Activated CD4-positive, alpha-beta memory T cell treated with anti-CD3 and anti-CD28 coated beads, Interleukin-2, amount 10 ng/mL, durations not matched to agents 7 days and 5 days (primary cell): ENCODE measurements at places on chromosomes 6 and 20. TPM values are rescaled to one million over a fixed set of nuclear protein-coding genes. Genes with fewer than 3 reads are reported as not detected.
A peak's percentile ranks its signal among the peaks of the same experiment; 100 is the strongest.

- H3K27ac ChIP-seq, result no peak overlapping the region
- DNase-seq, result peak; percentile 60
- H3K4me1 ChIP-seq, result peaks cover 5% of the 10 kb centered on the region
- no peaks in the 10 kb centered on the region for H3K36me3 ChIP-seq
- H3K4me3 ChIP-seq, result no peak overlapping the region
Measured at GRCh38 chr6:130322673-130323268, 43.0 kb upstream of the TMEM200A start.

The REM1 gene
- total RNA-seq, result not detected

- peaks cover under 1% of the 10 kb centered on the region for H3K36me3 ChIP-seq
- no peak for DNase-seq
- H3K27ac ChIP-seq, result no peak overlapping the region
Measured at GRCh38 chr20:33875055-33875454, 63.9 kb downstream of the CHMP4B start.

- no peak overlapping the region for H3K4me3 ChIP-seq
- no peak for DNase-seq
- no peak overlapping the region for H3K27ac ChIP-seq
- no peaks in the 10 kb centered on the region for H3K27me3 ChIP-seq
Measured at GRCh38 chr6:100173211-100173610, 179.2 kb upstream of the MCHR2 start.

- no peak overlapping the region for H3K27ac ChIP-seq
- H3K36me3 ChIP-seq, result no peaks in the 10 kb centered on the region
- peaks cover 21% of the 10 kb centered on the region for H3K4me1 ChIP-seq
- no peak overlapping the region for H3K4me3 ChIP-seq
- DNase-seq, result no peak
- no peaks in the 10 kb centered on the region for H3K27me3 ChIP-seq
Measured at GRCh38 chr6:33549196-33549595, 30.9 kb downstream of the BAK1 start.

GRCh38 chr6:122405417-122405816 lies 6.0 kb downstream of the HSF2 start:
- peaks cover 41% of the 10 kb centered on the region for H3K4me1 ChIP-seq
- H3K36me3 ChIP-seq, result peaks cover 29% of the 10 kb centered on the region
- no peak overlapping the region for H3K27ac ChIP-seq

DNA sequence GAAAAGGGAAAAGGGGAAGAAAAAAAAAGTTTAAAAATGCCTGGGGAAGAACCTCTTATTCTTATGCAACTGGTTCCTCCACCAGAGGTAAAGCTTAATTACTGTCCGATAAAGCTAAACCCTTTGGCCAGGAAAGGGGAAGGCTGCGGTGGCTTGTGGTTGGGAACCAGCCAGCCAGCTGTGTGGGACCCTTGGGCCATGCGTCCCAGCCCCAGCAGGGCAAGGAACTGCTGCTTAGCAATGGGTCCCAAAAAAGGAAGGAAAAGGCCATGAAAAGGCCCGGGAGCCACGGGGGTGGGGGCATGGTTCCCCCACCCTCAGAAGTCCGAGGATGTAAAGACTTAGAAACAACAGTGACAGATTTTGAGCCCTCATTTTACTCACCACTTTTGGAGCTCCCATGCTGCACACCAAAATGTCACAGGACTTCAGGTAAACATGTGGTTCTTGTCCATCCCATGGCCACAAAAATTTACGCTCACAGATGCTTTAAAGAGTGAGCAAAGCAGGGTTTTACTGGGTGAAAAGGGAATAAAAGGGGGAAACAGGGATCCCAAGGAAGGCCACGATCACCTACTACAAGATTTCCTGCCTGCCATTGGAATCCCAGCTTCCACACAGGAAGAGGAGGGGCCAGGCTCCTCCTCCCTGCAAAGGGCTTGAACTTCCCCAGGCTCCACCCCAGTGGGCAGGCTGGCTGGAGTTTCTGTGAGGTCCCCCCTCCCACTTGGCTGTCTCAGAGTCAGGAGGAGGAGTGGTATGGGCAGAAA lies 1234.7 kb upstream of the GJE1 start:
- DNase-seq, result no peak
- no peaks in the 10 kb centered on the region for H3K4me1 ChIP-seq
- H3K36me3 ChIP-seq, result no peaks in the 10 kb centered on the region
- H3K27me3 ChIP-seq, result no peaks in the 10 kb centered on the region

DNA sequence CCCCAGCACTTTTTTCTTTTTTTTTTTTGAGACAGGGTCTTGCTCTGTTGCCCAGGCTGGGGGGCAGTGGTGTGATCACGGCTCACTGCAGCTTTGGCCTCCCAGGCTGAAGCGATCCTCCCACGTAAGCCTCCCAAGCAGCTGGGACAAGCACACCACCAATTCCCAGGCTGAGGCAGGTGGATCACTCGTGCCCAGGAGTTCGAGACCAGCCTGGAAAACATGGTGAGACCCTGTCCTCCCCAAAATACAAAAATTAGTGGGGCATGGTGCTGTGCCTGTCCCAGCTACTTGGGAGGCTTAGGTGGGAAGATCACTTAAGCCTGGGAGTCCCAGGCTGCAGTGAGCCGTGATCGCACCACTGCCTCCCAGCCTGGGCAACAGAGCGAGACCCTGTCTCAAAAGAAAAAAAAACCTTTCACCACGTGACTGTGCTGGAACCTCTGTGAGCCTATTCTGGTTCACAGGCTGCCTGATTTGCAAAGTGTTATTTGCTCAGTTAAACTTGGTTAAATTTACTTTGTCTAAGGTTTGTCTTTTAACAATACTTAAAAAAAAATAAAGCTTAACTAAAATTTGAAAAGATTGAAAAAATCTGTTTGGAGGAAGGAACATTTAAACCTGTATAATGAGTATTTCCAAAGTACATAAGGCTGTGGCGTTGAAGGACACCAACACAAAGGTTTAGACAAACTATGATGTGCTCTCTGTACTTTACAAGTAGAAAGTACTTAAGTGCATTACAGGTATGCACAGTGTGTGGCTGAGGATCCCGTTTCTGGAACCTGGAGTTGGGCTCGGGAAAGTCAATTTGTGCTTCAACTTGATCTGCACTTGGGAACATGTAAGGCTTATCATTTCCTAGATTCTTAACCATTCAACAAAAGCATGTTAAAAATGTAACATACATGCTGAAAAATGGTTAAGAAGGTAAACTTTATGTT lies 55.0 kb downstream of the PPP1R3G start:
- no peak overlapping the region for H3K4me3 ChIP-seq
- no peak for DNase-seq
- H3K27me3 ChIP-seq, result no peaks in the 10 kb centered on the region

DNA sequence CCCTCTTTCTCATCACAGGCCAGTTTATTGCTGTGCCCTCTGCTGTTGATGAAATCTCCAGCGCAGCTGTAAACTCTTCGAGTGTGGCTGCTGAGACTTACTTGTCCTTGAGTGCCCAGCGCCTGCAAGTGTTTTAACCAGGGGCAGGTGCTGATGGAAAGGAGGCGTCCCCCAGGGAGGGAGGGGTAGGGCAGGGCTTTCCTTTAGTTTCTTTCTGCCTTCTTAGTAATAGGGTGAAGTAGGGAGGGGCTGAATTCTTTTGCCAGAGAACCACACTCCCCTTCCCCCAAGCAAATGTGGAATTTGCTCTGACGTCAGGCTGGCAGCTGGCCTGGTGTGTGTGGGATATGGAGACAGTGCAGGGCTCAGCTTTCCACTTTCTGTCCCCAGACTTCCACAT lies 61.2 kb downstream of the IGF2R start:
- H3K36me3 ChIP-seq, result peaks cover 81% of the 10 kb centered on the region
- DNase-seq, result no peak
- H3K4me1 ChIP-seq, result peaks cover 10% of the 10 kb centered on the region
- no peaks in the 10 kb centered on the region for H3K27me3 ChIP-seq
- H3K27ac ChIP-seq, result no peak overlapping the region

- no peak overlapping the region for H3K27ac ChIP-seq
- H3K4me3 ChIP-seq, result no peak overlapping the region
- no peaks in the 10 kb centered on the region for H3K36me3 ChIP-seq
Measured at GRCh38 chr6:132964868-132965382, 150.6 kb downstream of the RPS12 start.

DNA sequence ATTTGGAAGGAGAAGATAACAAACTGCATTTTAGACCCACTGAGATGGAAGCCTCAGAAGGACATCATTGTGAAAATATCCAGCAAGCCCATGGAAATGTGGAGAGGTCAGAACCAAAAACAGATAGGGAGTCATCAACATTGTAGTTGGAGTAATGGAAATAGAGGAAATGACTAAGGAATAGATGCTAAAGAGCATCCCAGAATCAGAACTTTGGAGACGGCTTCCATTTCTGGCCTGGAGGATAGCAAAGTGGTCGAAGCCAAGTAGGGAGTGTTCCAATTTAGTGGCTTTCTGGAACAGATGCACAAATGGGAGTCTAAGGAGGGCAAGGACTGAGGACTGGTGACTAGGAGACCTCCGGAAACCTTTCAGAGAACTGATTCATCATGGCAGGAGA lies 3.6 kb downstream of the BEND6 start:
- H3K27ac ChIP-seq, result no peak overlapping the region
- no peak for DNase-seq
- no peak overlapping the region for H3K4me3 ChIP-seq
- peaks cover 16% of the 10 kb centered on the region for H3K4me1 ChIP-seq
- no peaks in the 10 kb centered on the region for H3K36me3 ChIP-seq
- H3K27me3 ChIP-seq, result peaks cover 50% of the 10 kb centered on the region

DNA sequence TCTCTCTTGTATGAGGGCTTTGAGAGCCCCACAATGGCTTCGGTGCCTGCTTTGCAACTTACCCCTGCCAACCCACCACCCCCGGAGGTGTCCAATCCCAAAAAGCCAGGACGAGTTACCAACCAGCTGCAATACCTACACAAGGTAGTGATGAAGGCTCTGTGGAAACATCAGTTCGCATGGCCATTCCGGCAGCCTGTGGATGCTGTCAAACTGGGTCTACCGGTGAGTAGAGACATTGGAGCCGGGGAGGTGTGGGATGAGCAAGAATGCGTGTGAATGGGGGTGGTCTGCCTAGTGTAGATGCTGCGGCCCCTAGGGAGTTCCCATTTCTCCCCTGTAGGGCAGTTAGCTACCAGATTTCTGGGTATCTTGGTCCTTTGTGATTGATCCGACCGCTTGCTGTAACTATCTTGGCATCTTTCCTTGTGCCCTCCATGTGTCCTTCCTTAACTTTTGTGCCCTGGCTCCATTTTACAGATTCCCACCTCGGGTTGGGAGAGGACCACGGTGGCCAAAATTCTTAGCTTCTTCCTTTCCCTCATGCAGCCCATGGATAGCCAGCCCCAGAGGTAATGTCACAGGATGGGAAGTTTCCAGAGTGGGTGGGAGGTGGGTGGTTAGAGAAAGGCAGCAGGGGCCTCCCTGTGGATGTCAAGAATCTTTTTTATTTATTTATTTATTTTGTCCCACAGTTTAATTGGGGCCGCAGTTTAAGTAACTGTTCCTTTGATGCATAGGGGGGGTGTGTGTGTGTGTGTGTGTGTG lies 6.3 kb downstream of the BRD2 start:
- H3K27me3 ChIP-seq, result no peaks in the 10 kb centered on the region
- no peak for DNase-seq
- H3K36me3 ChIP-seq, result peaks cover 96% of the 10 kb centered on the region

DNA sequence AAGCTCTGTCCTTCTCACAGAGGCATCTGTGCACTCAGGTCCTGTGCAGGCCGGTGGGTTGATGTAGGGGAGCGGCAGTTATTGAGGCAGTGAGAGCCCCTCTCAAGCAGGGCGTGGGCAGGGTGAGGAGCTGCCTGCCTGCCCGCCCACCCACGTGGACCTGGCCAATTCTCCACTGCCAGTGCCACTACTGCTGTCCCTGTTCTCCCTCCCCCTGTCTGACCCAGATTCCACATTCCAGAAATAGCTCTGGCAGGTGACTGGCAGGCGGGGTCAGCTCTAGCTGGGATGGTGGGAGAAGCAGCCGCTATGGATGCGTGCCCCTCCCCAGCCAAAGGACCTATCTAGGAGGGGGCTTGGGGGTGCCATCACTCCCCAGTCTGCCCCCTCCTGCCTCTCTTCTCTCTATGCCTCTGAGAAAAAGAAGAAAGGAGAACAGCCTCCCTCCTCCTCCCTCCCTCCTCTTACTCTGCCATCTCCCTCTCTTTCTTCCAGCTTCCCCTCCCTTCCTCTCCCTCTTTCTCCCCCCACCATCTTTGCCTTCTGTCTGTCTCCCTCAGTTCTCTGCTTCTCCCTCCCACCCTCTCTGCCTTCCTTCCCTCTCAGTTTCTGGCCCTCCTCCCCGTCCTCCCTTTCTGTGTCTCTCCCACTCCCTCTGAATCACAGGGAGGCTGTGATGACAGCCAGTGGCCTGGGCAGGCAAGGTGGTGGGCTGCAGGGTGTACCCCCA lies 86.5 kb upstream of the MYL9 start:
- DNase-seq, result no peak
- peaks cover 5% of the 10 kb centered on the region for H3K27me3 ChIP-seq
- peaks cover 3% of the 10 kb centered on the region for H3K4me1 ChIP-seq
- no peak overlapping the region for H3K4me3 ChIP-seq

GRCh38 chr6:24064832-24065231 lies 61.2 kb upstream of the NRSN1 start:
- H3K4me3 ChIP-seq, result no peak overlapping the region
- H3K27ac ChIP-seq, result no peak overlapping the region
- no peaks in the 10 kb centered on the region for H3K27me3 ChIP-seq
- H3K4me1 ChIP-seq, result no peaks in the 10 kb centered on the region
- H3K36me3 ChIP-seq, result no peaks in the 10 kb centered on the region

GRCh38 chr6:484086-484745 lies 92.7 kb downstream of the IRF4 start:
- H3K27ac ChIP-seq, result peak overlapping the region; percentile 55
- no peak for DNase-seq
- no peak overlapping the region for H3K4me3 ChIP-seq
- peaks cover 43% of the 10 kb centered on the region for H3K4me1 ChIP-seq

DNA sequence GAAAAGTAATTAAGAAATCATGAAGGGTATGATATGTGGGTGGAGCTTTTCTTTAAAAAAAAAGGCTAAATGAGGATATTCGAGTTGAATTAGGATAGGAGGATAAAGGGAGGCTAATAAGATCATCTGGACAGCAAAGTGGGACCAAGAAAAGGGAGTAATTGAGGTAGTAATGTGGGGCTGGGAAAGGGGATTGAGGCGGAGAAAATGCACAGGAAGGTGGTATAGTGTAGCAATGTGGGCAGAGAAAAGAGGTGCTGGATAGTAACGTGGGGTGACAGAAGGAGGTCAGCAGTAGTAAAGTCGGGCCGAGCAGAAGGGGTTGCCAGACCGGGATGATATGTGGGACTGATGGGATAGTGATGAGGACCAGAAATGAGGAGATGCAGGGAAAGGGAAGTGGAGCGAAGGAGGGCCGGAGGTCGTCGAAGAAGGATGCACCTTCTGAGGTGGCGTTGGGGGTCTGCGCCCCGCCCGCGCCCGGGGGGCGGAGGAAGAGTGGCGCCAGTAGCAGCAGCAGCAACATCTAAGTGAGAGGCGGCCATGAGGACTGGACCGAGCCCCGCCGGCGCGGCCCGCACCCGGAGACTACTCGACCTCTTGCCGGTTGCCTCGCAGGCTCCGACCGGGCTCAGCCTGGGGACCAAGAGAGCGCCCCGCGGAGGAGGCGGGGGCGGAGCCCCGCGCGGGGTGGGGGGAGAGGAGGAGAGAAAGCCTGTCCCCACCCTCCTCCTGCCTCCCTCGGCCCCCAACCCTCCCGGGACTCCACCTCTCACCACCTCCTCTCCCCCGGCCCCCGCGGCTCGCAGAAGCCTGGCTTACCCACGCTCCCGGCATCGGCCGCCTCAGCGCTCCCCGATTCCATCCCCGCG lies 887 bp downstream of the GABBR1 start:
- peaks cover 46% of the 10 kb centered on the region for H3K27me3 ChIP-seq
- peaks cover 10% of the 10 kb centered on the region for H3K36me3 ChIP-seq
- H3K27ac ChIP-seq, result peak overlapping the region; percentile 57
- peaks cover 46% of the 10 kb centered on the region for H3K4me1 ChIP-seq

GRCh38 chr20:34992751-34993417 lies 37.2 kb downstream of the MYH7B start:
- H3K27me3 ChIP-seq, result no peaks in the 10 kb centered on the region
- H3K27ac ChIP-seq, result no peak overlapping the region
